Heart right ventricle (tissue), 16 donors: ENCODE measurements at places on chromosomes 11 and 22.

DNA sequence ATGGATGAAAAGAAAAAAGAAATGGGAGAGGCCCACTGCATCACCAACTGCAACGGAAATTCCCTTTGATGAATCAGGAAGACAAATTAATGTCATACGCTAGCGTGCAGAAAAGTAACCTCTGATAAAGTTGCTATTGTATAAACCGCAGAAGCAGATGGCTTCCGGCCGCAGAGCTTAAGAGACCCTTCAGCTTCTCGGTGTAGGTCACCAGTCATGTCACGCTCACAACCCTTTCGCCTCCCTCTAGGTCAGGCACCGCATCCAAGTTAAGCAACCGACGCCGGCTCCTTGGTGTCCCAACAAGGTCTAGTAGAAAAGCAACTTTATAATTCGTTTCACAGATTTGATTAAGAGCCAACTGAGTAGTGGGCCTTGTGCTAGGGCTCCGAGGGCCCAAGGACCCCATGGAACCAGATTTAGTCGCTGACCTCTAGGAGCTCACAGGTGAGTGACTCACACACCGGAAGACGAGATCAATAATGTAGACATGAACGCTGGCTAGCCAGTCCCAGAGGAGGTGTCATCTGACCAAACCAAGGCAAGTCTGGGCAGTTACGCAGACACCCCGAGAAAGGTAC, 1.2 kb upstream of the ZFP91 start:
- peak overlapping the region; percentile 91 for H3K4me3 ChIP-seq
- H3K27ac ChIP-seq, result peak overlapping the region; percentile 99
- H3K36me3 ChIP-seq, result no peaks in the 10 kb centered on the region
- H3K4me1 ChIP-seq, result peaks cover 53% of the 10 kb centered on the region

DNA sequence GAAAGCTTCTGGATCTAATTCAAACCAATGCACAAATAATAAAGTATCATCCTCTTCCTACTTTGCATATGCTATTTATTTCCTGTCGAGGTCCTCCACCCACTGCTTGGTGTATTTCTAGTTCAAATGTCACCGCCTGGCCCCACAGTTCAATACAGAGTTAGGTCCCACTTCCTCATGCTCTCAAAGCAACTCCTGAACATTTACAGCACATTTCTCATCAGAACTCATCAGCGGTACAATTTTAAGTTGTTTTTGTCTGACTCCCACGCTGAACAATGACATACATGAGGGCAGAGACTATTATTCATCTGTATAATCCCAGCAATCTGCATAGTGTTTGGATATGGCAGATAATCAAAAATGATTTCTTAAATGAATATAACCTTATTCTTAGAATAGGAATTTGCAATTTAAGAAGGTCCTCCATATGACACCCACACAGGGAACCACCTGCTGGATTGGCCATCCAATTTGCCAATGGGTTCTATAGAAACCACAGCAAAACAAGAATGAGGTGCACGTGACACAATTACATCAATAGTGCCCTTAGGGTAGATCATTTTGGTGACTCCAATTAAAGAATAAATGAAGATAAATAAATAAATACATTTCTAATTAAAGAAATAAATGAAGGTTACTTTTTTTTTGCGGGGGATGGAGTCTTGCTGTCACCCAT, 54.2 kb downstream of the SLC25A17 start:
- no peak overlapping the region for H3K4me3 ChIP-seq
- no peaks in the 10 kb centered on the region for H3K36me3 ChIP-seq
- no peaks in the 10 kb centered on the region for H3K4me1 ChIP-seq
- H3K27ac ChIP-seq, result no peak overlapping the region
- H3K27me3 ChIP-seq, result no peaks in the 10 kb centered on the region

DNA sequence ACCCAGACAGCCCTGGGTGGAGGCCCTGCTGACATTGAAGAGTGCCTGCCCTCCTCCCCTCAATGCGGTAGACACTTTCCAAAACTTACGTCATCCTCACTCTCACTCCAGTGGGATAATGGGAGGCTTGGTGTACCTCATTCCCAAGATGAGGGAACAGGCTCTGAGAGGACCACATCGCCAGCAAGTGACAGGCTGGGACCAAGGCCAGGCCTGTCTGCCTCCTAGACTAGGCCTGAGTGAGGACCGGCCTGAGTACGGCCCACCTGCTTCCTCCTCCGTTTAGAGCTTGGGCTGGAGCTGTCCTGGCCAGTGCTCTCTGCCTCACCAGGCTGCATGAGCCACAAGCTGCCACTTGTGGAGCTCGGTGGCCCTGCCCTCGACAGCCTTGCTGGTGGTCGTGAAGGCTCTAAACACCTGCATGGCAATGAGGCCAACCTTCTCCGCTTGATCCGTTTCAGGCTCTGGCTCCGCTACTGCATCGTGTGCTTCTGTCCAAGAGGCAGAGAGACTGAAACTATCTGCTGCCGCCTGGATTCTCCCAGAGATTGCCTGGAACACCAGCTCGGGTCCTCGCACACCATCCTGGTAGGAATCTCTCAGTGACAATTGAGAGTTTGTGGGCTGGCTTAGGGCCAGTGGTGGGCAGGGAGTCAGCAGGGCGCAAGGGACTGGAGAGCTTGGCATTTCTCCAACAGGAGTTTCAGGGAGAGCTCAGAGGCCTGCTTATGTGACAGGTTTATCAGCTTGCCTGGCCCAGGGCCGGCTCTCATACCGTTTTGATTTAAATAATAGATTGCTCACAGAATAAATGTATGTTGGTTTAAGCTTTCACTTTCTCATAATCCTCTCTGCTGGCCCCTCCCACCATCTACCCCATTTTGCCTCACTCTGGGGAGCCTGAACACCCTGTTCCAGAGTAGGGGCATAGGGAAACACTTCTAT, 9.4 kb downstream of the LRRC75B start:
- H3K27me3 ChIP-seq, result no peaks in the 10 kb centered on the region
- H3K27ac ChIP-seq, result peak overlapping the region; percentile 46
- peaks cover 6% of the 10 kb centered on the region for H3K36me3 ChIP-seq
- H3K4me1 ChIP-seq, result peaks cover 12% of the 10 kb centered on the region

DNA sequence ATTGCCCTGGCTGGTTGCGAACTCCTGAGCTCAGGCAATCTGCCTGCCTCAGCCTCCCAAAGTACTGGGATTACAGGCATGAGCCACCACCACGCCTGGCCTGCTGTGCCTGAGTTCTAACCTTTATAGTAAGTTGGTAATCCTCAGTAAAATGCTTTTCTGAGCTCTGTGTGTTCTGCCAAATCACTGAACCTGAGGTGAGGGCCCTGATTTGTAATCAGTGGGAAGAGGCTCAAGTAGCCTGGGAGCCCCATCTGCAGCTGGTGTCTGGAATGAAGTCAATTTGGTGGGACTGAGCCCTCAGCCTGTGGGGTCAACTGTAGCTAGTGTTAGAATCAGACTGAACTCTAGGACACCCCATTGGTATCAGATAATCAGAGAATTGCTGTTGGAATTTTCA, 72.6 kb upstream of the PARVG start:
- no peak overlapping the region for H3K27ac ChIP-seq
- DNase-seq, result no peak
- H3K36me3 ChIP-seq, result no peaks in the 10 kb centered on the region
- peaks cover 18% of the 10 kb centered on the region for H3K4me1 ChIP-seq
- H3K27me3 ChIP-seq, result no peaks in the 10 kb centered on the region
- no peak overlapping the region for H3K4me3 ChIP-seq

- peak overlapping the region; percentile 19 for H3K4me3 ChIP-seq
- no peaks in the 10 kb centered on the region for H3K27me3 ChIP-seq
- H3K4me1 ChIP-seq, result peaks cover 76% of the 10 kb centered on the region
- no peaks in the 10 kb centered on the region for H3K36me3 ChIP-seq
- no peak for DNase-seq
- peak overlapping the region; percentile 86 for H3K27ac ChIP-seq
These were observed 12.2 kb downstream of the USP2 start for GRCh38 chr11:119369132-119369925.

DNA sequence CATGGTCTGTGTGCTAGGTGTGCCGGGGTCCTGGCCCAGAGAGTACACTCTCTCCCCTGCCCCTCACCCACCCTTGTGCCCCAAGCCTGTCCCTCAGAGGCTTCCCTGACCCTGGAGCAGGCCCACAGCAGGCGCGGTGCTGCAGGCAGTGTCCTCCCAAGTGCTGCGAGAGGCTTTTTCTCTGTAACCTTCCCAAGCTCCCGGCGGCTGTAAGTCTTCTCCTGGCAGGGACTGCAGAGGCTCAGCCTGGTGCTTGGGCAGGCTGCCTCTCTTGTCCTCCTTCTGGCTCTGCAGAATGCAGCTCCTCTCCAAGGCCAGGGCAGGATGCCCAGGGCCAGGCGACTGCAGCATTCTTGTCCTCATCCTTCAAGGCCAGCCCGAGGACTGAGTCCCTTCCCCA, 15.9 kb downstream of the RFPL1 start:
- H3K4me1 ChIP-seq, result no peaks in the 10 kb centered on the region
- no peak overlapping the region for H3K27ac ChIP-seq
- H3K4me3 ChIP-seq, result no peak overlapping the region
- DNase-seq, result no peak
- no peaks in the 10 kb centered on the region for H3K36me3 ChIP-seq

GRCh38 chr11:10444725-10445315, 10.2 kb upstream of the AMPD3 start:
- no peak overlapping the region for H3K27ac ChIP-seq
- DNase-seq, result no peak
- H3K4me1 ChIP-seq, result no peaks in the 10 kb centered on the region
- H3K4me3 ChIP-seq, result no peak overlapping the region
- H3K27me3 ChIP-seq, result peaks cover 22% of the 10 kb centered on the region

DNA sequence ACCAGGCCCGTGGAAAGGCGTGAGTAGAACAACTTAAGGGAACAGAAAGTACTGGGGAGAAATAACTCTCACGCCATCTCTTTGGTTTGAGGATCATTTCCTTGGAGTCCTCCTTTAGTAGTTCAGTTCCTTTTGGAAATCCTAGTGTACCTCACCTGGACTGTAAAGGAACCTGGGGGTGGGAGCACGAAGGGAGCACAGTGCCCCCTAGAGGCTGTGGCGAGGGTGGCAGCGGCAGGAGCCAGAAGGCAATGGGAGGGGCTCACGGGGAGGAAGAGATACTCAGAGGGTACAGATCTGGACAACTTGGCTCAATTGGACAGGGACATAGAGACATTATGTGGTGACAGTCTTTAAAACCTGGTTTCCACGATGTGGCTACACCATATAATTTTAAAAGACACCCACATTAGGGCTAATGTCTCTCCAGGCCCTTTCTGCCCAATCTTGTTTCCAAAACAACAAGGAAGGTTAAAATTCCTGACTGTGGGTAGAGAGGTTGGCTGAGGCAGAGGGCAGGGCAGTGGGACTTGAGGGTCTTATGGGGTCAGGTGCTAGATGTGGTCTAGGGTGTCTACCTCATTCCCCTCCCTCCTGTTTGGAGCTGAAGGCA, 87.0 kb downstream of the CSNK2A3 start:
- no peak overlapping the region for H3K4me3 ChIP-seq
- no peaks in the 10 kb centered on the region for H3K27me3 ChIP-seq
- DNase-seq, result peak; percentile 62
- no peaks in the 10 kb centered on the region for H3K36me3 ChIP-seq
- H3K27ac ChIP-seq, result no peak overlapping the region
- H3K4me1 ChIP-seq, result peaks cover 4% of the 10 kb centered on the region

DNA sequence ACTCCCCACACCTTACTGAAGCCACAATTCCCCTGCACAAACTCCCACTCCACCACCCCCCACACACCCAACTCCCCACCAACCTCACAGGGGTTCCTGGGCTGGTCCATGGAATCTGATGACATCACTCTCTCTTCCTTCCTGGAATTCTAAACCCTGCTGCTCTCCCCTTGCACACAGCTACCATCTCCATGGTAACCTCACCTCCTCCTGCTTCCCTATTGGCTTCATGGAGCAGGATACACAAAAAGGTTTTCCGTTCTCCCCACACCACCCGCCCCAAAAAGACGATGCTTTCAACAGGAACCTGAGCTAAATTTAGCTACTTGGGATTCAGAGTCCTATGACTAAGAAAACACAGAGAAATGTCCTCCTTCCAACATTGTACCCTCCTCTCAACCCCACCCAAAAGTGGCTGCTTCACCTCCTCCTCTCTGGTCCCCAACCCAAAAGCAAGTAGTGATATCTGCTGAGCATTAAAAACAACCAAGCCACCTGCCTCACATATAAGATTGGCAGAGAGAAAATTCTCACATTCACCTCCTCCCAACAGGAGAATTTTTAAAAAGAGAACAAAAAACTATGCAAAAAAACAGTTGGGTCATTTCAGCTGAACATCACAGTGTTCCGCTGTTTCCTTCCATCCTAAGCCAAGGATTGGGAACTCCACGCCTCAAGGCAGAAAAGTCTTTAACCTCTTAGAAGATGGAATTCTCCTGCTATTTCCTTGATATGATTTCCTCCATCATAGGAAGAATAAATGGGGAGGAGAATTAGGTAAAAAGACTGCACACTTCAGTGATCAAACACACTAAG, 66.9 kb downstream of the RBFOX2 start:
- peak overlapping the region; percentile 88 for H3K27ac ChIP-seq
- H3K36me3 ChIP-seq, result no peaks in the 10 kb centered on the region
- no peak overlapping the region for H3K4me3 ChIP-seq

DNA sequence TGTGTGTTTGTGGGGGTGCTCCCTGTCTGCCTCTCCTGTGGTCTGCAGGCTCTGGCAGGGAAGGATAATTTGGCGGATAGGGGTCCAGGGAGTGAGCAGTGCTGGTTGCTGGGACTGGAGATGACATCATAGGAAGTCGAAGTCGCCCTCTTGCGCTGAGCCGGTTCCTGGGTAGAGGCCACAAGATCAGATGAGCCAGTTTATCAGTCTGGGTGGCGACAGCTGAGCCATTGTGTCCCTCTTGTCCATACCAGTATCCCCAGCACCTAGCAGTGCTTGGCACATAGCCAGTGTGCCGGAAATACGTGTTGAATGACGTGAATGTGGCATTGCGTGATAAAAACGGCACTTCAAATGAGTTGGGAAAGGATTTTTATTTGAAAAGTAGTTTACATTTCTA, 9.8 kb downstream of the APOL5 start:
- no peaks in the 10 kb centered on the region for H3K36me3 ChIP-seq
- no peak overlapping the region for H3K4me3 ChIP-seq
- H3K27me3 ChIP-seq, result no peaks in the 10 kb centered on the region
- DNase-seq, result no peak
- no peaks in the 10 kb centered on the region for H3K4me1 ChIP-seq

GRCh38 chr11:37108436-37109285, 510.6 kb upstream of the RAG2 start:
- no peak overlapping the region for H3K27ac ChIP-seq
- no peak for DNase-seq
- no peaks in the 10 kb centered on the region for H3K36me3 ChIP-seq
- H3K4me1 ChIP-seq, result no peaks in the 10 kb centered on the region

DNA sequence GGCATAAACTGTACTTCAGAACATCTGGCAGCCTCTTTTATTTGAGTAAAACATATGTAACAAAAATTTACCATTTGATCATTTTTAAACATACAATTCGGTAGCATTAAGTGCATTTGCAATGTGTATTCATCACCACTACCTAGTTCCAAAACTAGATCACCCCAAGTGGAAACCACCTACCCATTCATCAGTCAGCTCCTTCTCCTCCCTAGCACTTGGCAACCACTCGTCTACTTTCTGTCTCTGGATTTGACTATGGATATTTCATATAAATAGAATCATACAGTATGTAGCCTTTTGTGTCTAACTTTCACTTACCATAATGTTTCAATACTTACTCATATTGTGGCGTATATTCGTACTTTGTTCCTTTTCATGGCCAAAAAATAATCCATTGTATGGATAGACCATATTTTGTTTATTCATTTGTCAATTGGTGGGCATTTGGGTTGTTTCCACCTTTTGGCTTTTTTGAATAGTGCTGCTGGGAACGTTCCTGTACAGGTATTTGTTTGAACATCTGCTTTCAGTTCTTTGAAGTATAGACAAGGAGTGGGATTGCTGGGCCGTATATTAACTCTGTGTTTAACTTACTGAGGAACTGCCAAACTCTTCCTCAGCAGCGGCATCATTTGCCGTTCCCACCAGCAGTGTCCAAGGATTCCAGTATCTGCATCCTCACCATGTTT, 27.2 kb upstream of the ADORA2A start:
- H3K4me3 ChIP-seq, result no peak overlapping the region
- H3K27me3 ChIP-seq, result no peaks in the 10 kb centered on the region
- H3K4me1 ChIP-seq, result peaks cover 74% of the 10 kb centered on the region
- peak overlapping the region; percentile 87 for H3K27ac ChIP-seq
